ENCODE measurements at places on chromosomes 3 and 15.

- DNase-seq: no peak
Observed at GRCh38 chr15:35308802-35309201, 223.7 kb upstream of the NANOGP8 start.

- no peak for DNase-seq
Observed at GRCh38 chr3:194575484-194576210, 57.6 kb downstream of the TMEM44 start.

DNA sequence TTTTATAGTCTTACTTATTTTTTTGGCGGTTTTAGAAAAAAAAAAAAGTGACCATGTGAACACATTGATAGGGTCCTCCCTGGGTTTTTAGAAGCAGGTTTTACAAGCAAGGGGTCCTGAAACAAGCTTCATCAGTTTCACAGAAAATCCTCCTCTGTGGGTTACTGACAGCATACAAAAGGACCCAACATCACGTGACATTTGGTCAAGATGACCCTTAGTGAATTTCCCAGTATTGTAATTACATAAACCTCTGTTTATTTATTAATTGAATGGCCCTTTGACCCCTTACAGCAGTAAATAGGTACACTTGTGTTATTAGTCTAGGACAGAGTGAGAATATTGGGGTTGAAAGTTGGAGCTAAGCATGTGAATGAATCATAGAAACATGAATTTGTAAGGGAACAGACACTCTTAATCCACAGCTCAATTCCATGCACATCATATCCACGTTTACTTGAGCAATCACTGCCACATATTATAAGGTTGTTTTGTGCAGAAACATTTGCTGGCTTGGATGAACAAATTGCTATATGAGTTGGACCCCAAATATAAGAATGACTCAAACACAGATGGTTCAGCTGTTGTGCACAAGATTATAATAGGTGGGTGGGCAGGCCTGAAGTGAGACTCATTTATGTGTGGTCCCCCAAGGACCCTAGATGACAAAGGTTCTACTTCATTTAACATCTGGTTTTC is 137.5 kb downstream of the ZNF385D start:
- no peak for DNase-seq

GRCh38 chr3:129572603-129573002 is 29.6 kb downstream of the H1-8 start:
- DNase-seq: no peak

GRCh38 chr3:141644931-141645330 is 93.2 kb upstream of the RNF7 start:
- DNase-seq: peak; percentile 67

GRCh38 chr3:171164067-171164465 is 137.5 kb upstream of the SLC2A2 start:
- no peak for DNase-seq

- no peak for DNase-seq
Observed at GRCh38 chr15:69790632-69791031, 307.1 kb downstream of the TLE3 start.

GRCh38 chr15:55183679-55184078 is 13.1 kb downstream of the RSL24D1 start:
- DNase-seq: no peak

- DNase-seq: no peak
Observed at GRCh38 chr3:147620906-147621305, 211.7 kb downstream of the ZIC1 start.

DNA sequence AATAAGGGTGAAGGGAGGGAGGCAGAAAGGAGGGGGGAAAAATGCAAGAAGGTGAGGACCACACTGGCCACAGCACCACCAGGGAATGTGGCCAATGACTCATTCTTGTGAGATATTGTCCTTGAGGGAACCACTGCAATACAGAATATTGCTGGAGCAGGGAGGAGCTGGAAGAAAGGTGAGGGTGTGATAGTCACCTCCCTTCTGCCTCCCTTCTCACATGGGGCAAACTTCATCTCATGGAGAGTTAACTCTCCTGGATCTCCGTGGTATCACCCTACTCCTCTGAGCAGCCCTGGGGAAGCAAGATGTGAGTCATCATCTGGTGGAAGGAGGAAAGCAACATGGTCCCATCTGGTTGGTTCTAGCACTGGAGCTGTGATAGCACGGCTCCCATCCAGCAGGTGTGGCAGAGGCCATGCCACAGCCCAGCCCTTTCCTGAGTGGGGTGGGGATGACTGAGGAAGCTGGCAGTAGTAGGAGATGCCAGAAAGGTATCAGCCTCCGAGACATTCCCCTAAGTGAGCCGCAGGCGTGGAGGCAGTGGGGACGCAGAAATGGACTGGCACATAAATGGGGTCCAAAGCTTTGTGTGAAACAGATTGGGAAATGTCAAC is 115.9 kb upstream of the LPP start:
- DNase-seq: no peak

DNA sequence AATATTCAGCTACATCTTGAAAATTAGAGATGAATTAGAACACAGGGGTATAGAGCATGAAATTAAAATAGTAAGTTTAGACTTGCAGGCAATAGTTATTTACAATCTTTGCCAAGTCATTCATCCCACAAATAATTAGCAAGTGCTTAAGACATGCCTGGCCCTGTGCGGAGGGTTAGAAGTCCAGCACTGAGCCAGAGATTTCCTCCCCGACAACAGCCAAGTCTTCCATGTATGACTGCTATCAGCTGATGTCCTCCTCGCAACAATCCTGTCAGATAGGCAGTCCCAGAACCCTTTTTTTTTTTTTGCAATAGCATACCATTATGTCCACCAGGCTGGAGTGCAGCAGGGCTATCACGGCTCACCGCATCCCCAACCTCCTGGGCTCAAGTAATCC is 14.6 kb downstream of the SIN3A start:
- DNase-seq: no peak

- DNase-seq: no peak
Observed at GRCh38 chr3:30193625-30194044, 412.8 kb upstream of the TGFBR2 start.

DNA sequence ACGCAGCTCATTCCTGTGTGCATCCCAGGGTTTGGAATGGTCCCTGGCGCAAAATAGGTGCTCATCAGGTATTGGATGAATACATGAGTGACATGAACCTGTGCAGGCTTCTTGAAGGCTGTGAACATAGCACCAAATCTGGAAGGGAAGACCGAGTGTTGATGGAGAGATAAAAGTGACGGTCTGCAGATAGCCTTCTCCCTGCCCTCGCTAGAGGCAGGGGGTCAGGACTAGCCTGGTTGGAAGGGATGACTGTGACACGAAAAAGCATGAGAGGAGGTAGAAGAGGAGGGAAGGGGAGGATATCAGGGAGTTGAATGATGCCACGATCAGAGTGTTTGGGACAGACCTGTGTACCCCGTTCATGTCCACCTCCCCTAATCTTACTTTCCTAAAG is 267.1 kb downstream of the XXYLT1 start:
- no peak for DNase-seq

GRCh38 chr3:101943029-101943428 is 93.7 kb downstream of the NFKBIZ start:
- DNase-seq: no peak

DNA sequence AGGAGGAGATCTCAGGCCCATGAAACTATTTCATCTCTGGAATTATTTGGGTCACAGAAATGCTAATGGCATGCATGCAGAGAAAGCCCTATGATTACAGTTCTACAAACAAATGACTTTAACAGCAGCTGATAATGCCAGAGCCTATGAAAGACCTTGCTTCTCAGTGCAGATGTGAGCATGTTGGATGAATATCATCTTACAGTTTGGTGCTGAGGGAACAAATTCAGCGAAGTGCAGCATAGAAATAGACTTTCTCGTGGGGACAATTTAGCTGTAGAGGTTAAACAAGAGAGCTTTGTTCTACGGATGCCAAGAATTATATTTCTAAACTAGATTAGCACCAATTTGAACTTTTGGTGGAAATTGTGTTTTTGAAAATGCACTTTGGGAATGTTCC is 27.7 kb downstream of the PTX3 start:
- DNase-seq: no peak

DNA sequence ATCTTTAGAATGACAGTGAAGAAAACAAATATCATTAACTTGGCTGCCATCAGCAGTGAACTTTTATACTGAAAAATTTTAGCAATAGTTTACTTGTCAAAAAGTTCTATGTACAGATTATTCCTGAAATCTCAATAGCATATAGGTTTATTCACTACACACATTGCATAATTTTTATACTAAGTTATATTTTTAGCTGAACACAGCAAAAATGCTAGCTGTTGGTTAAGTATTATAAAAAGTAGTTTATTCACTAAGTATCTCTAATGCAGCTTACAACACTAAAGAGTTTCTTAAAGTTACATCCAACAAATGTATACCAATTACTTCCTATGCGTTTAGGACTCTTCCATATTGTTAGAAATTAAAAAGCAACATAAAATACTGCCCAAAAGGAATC is 131.9 kb downstream of the SCAPER start:
- no peak for DNase-seq

- no peak for DNase-seq
Observed at GRCh38 chr15:42144841-42145375, 11.5 kb downstream of the PLA2G4F start.

DNA sequence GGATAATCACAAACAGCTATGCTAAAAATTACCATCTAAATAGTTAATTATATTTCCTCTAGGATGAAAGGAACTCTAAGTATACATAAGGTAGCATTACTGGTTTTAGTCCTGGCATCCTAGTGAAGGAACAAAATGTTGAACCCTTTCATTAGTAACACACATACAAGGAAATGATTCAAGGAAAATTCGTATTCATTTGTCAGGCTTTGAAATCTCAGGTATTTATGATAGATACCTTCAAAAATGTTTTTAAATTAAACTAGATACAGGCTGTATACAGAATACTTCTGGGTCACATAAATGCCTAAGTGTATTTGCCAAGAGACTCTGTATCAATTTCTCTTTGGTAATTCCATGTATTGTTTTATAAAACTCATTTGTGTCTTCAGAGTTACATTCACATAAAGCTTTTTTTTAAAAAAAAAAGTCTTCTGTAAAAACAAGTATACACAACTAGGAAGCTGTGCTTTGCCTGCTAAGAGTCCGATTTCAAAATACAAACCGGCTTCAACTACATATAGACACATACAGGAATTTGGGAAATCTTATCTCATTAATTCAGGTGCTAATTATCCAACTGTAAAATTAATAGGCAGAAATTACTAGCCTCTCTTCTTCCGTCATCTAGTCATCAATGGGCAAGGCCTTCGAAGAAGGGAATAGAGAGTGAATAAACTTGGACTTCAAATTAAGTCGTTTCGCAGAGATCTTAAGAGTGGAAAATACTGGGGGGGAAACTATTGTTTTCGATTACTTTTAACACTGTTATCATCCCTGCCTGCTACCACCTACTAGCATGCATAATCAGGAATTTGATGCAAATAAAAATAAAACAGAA is 1.3 kb downstream of the SECISBP2L start:
- DNase-seq: no peak

GRCh38 chr15:71114066-71114680 is 1.1 kb upstream of the THSD4 start:
- no peak for DNase-seq

DNA sequence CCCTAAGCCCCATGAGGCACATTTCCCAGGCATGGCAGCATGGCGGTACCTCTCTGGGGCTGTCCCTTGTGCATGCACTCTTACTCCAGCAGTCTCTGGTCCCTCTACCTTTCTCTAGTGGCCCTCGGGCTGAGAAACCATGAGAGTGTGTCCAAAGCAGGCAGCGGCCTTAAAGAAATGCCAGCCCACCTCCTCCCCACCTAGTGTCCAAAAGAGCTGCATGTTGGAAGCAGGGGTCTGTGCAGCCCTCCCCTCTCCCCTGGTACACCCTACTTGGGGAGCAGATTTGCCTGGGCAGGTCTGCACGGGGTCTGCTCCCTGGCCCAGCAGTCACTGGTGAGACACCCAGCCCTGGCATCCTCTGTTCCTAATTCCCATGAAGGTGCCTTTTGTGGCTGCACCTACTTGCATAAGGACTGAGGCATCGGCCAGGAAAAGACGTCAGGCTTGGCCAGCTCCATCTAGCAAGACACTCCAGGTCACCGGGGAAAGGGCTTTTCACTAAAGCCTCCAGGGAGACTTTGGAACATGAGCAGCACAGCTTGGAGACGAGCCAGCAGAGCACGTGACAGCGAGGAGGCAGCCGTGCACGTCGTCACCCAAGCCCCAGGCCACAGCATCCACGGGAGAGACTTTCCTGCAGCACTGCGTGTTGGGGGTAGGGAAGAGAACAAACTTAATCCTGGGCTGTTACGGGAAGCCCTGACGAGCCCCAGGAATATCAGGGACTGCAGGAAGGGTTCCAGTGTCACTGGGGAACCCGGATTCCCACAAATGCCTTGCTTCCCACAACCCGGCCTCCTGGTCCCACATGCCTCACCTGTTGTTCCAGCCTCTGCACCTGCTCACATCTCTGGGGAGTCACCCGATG is 38.8 kb downstream of the TM2D3 start:
- no peak for DNase-seq

DNA sequence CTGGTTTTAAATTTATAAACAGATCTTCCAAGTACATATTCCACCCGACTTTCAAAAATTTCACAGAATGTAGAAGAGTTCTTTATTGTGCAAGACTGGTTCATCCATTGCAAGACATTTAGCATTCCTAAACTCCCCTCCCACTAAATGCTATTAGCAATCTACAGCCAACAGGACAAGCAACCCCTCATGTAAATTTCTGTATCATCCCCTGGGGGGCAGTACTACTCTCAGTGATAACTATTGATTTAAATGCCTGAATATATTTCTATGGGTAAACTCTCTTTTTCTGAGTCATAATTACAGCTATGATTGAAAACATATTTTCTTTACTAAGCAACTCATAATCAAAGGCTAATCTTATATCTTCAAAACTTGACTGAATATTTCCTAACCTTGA is 10.7 kb upstream of the SLC15A2 start:
- DNase-seq: peak; percentile 1

DNA sequence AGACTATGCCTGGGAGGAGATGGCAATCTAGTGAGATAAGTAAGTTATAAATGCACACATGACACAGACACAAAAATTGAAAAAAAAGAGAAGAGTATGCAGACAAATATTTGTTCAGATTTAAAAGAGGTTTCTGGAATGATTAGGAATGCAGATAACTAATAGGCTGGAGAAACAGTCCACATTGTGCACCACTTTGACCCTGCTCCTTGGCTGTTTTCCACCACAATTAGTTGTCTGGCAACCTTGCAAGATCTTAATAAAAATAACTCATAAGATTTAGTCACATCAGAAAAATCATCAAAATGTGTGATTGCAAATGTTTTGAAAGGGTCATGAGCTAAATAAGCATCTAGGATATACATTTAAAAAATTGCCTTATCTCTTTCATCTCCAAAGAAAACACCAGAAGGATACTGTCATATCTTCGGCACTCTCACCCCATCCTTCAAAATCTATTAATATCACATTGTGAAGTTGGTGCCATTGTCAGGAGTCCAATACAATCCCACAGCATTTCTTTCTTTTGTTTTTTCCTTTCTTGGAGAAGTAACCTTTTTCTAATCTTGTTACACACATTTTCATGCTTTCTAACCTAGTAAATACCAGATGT is 153.7 kb upstream of the KCNMB2 start:
- no peak for DNase-seq

DNA sequence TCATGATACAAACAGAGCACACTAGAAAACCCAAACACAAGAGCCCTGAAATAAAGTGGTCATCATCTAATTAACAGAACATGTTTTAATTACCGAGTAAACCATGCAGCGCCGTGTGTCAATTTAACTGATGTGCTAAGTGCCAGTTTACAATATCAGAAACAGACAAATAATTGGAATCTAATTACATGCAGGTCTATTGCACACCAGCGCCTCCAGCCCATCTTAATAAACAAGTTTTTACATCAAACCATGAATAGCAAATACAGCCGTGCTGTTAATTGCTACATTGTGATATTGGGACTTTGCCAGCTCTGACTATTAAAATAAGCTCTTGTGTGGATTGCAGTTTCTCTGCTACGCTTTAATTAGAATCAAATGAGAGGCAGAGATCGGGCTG is 510.2 kb upstream of the MDFIC2 start:
- no peak for DNase-seq
